Lung microvascular endothelial cell (primary cell): ENCODE measurements at places on chromosomes 1 and 21. TPM values are rescaled to one million over a fixed set of nuclear protein-coding genes. Genes with fewer than 3 reads are reported as not detected.
A peak's percentile ranks its signal among the peaks of the same experiment; 100 is the strongest.

Gene SLAMF6
- total RNA-seq: not detected in 2 replicates

Gene CPLANE2
- 6.7 and 7.2 TPM in 2 replicates for total RNA-seq

- no peak for DNase-seq
These were observed 12.7 kb downstream of the GABRD start for GRCh38 chr1:2031546-2032540.

Gene MATN1
- under 0.01 TPM in 2 replicates for total RNA-seq

- DNase-seq: no peak
These were observed 148.3 kb downstream of the PEX14 start for GRCh38 chr1:10622910-10623685.

Gene MTARC2
- 8.5 and 16.5 TPM in 2 replicates for total RNA-seq

Gene STIL
- total RNA-seq: 2.6 and 5.2 TPM in 2 replicates

Gene TMEM52
- under 0.01 and 0.20 TPM in 2 replicates for total RNA-seq

Gene BNIPL
- total RNA-seq: under 0.01 and 0.20 TPM in 2 replicates

- no peak for DNase-seq
These were observed 9.8 kb downstream of the KAZN start for GRCh38 chr1:14608308-14608707.

GRCh38 chr1:27503844-27504587 is 14.0 kb upstream of the WASF2 start:
- DNase-seq: no peak

Gene IL20
- not detected in 2 replicates for total RNA-seq

DNA sequence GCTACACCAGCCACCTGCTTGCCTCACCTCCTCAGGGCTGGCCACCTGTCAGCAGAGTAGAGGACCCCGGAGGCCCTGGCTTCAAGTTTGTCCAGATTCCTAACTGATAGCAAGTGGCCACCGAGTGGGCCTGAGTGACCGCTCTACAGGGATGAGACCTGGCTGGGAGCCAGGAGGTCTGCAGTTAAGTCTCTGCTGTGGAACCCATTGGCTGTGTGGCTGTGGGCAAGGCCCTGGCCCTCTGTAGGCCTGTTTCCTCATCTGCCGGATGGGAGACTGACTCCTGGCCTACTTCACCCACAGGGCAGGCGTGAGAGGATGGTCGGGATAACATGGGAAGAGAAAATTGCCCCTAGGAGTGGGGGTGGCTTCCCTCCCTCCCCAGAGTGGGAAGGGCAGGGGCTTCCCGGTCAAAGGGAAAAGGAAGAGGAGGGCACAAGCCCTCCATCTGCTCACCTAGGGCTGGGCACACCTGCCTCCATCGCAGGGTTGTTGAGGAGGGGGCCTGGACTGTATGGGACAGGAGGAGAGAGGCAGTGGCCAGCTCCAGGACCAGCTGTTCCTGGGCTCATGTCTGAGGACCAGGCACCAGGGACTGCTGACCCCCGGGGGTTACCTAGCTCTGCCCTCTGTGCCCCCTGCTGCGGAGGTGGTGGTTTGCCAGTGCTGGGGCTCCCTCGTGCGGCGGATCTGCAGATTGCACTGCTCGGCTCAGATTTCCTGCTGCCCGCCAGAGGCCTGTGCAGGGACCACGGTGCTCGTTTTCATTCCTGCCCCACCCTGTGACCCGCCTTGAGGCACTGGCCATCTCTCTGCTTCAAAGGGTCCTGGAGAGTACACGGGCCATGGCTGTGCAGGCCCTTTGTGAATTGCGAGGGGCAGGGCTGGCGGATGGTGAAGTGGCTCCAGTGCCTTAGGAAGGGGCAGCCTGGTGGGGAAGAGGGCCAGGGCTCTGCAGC is 9.1 kb upstream of the MTFR1L start:
- DNase-seq: peak; percentile 71

DNA sequence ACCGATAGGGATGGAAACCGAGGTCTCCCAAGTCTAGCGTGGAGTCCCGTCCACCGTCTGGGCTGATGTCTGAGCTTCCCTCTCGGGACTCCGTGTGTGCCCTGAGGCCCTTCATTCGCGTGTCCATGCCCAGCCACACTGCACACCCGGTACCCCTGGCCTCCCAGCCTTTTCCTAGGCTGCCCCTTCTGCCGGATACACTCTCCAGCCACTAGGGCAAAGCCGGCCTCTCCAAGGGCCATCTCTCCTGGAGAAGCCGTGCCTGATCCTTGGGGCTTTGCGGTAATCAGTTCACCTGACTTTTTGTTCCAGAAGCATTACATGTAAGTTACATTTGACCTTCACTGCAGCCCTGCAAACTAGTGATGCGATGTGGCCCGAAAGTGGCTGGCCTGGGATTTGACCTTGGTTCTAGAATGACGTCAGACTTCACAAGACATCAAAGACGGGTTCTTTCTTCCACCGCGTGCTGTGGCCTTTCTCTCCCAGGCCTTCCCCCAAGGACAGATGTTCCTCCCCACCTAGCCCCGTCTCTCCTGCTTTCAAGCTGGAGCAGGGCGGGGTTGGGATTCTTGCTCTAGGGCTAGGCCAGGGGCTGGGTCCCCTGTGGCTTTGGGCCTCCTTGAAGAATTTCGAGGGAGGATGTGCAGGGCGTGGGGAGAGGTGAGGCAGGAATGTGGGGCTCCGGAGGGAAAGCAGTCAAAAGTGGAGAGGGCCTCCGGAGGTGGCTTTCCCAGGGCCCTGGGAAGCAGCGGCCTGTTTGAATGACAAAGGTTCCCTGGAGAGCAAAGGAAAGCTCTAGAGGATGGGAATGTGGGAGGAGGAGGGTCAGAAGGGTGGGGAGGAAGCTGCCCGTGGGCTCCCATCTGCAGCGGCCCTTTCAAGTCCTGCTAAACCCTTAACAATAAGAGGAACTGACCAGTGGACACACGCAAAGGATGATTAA is 49.7 kb upstream of the SLC2A1 start:
- peak; percentile 56 for DNase-seq

DNA sequence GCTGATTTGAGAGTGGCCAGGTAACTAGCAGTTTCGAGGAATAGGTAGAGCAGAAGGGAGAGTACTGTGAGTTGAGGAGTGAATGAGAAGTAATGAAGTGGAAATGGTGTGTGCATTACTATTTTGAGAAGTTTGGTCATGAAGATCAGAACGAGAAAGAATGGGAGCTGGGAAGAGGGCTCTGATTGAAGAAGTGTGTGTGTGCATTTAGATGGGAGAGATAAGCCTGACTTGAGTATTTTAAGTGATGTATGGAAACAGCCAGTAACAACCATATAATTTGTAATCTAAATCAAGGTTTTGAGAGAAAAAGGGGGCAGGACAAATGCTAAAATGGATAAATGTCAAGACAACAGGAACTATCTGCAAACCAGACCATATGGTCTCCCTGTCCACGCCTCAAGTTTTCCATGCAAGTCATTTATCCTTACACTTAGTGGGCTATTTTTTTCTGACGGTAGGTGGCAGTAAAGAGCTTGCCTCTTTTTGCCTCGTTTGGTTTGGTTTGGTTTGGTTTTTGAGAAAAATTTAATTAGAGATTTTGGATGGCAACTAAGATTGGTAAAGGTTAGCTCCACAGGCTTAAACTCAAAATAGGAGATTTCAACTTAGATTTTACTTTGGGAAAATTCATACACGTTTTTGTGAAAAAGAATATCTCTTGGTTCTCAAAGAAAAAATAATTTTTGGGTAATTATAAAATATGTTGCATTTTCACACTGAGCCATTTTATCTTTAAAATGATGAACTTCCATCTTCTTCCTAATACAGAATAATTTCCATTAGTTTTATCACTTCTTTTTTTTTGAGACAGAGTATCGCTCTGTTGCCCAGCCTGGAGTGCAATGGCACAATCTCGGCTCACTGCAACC is 9.5 kb upstream of the B3GALNT2 start:
- DNase-seq: peak; percentile 79

GRCh38 chr1:18511874-18512150 is 31.1 kb downstream of the KLHDC7A start:
- no peak for DNase-seq

Gene MYBPH
- total RNA-seq: not detected in 2 replicates

- peak; percentile 63 for DNase-seq
These were observed 9.6 kb downstream of the ZBTB17 start for GRCh38 chr1:15966081-15966955.

GRCh38 chr1:15476927-15477326 is 1.0 kb downstream of the CELA2B start:
- no peak for DNase-seq

- no peak for DNase-seq
These were observed 41.1 kb downstream of the TENT5C start for GRCh38 chr1:117646956-117647355.

Gene GUCA2B
- total RNA-seq: not detected in 2 replicates

Gene FOXO6
- not detected in 2 replicates for total RNA-seq

GRCh38 chr1:15625056-15625917 is 8.0 kb downstream of the DDI2 start:
- DNase-seq: no peak

DNA sequence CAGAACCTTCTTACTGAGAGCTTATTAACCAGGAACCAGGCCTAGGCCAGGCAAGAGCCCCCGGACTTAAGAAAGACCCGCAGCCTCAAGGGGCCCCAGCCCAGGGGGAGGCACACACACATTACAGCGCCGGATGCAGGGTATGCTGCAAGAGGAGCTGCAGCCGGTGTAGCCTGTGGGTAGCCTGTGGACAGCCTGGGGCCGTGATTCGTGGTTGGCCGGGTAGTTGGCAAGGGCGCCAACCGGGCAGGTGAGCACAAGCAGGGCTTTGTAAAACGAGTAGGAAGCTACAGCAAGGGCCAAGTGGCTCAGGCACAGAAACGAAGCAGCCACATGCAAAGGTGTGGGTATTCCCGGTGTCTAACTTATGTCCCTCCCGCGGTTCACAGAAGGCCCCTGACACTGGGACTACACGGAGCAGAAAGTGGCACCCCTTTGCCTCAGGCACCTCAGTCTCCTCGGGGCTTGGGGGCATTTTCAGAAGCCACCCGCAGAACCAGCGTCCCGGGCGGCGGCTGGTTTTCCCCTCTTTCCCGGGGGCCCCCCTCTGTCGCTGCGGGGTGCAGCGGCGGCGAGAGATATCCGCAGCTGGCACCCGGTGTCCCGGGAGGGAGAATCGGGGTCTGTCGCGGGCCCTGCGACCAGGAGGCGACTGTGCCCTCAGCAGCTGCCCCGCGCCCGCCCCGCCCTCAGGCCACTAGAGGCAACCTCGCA is 40.8 kb downstream of the KIAA1614 start:
- DNase-seq: no peak

DNA sequence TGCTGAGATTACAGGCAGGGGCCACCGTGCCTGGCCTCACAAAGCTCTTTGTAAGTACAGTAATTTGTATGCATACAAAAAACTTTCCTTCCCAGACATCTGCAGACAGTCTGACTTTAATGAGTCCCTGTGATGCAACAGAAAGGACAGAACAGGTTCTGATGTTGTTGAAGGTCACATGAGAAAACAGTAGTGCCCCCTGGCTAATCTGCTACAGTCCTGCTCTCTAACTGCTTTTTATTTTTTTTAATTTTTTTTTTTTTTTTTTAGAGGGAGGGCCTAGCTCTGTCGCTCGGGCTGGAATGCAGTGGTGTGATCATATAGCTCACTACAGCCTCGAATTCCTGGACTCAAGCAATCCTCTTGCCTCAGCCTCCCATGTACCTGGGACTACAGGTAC is 36.7 kb downstream of the ACBD3 start:
- no peak for DNase-seq

- DNase-seq: peak; percentile 45
These were observed 16.5 kb downstream of the SLC2A7 start for GRCh38 chr1:9009438-9010370.
